Osteocyte (in vitro differentiated cells): ENCODE measurements at places on chromosomes 2 and 18. TPM values are rescaled to one million over a fixed set of nuclear protein-coding genes. Genes with fewer than 3 reads are reported as not detected.

- no peaks in the 10 kb centered on the region for H3K27me3 ChIP-seq
- H3K4me1 ChIP-seq = peaks cover 27% of the 10 kb centered on the region
- no peak overlapping the region for H3K27ac ChIP-seq
- H3K4me3 ChIP-seq = no peak overlapping the region
- H3K36me3 ChIP-seq = peaks cover 2% of the 10 kb centered on the region
Measured at GRCh38 chr2:32824070-32824809, 122.5 kb upstream of the LTBP1 start.

GRCh38 chr2:225761396-225761795 lies 361.9 kb downstream of the NYAP2 start:
- no peak overlapping the region for H3K27ac ChIP-seq
- peaks cover 23% of the 10 kb centered on the region for H3K4me1 ChIP-seq
- no peak for DNase-seq
- no peak overlapping the region for H3K4me3 ChIP-seq

DNA sequence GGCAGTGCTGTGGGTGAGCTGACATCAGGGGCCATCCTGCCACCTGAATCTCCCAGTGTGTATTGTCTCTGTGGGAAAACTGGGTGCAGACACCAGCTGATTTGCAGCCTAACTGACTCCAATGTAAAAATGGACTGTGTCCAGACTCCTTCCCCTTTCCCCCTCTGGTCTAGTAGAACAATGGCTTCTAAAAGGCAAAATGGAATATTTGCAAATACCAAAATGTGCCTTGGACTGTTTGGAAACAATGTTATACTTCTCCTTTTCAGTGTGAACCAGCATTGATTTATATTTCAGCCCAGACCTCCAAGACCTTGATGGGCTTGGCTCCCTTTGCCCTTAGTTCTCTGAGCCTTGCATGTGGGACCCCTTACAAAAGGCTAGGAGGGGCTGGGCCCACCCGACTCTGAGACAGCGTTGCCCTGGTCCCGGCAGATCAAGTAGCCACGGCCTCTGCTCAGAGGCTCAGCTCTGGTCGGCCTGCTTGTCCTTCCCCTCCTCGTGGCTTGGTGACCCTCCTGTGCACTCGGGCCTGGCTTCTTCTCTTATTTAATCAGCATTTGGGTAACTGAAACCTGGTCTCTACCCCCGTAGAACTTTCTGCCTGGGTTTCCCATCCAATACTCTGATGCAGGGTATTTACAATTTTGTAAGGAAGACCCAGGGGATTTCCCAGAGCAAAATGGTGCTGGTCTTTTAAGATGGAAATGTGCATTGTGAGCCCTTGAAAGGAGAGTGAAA lies 18.0 kb upstream of the ACKR3 start:
- H3K27ac ChIP-seq = no peak overlapping the region
- H3K4me1 ChIP-seq = peaks cover 5% of the 10 kb centered on the region
- peaks cover 8% of the 10 kb centered on the region for H3K27me3 ChIP-seq
- peaks cover 4% of the 10 kb centered on the region for H3K36me3 ChIP-seq
- DNase-seq = no peak

GNLY gene
- total RNA-seq = not detected in 2 replicates

RGPD3 gene
- total RNA-seq = not detected in 2 replicates

CCDC74A gene
- total RNA-seq = 1.8 and 2.4 TPM in 2 replicates
